ENCODE measurements at places on chromosomes 1 and 21. TPM values are rescaled to one million over a fixed set of nuclear protein-coding genes. Genes with fewer than 3 reads are reported as not detected.

CFHR2 gene
- not detected for total RNA-seq

JAM2 gene
- total RNA-seq = not detected

TLR5 gene
- 1.2 TPM for total RNA-seq

NUDT17 gene
- 2.4 TPM for total RNA-seq

FAM131C gene
- total RNA-seq = 9.8 TPM

SPRR2G gene
- not detected for total RNA-seq

SDHB gene
- total RNA-seq = 336 TPM

AGO3 gene
- 26.3 TPM for total RNA-seq

SIM2 gene
- 71.2 TPM for total RNA-seq

NBPF6 gene
- total RNA-seq = 0.07 TPM

IFI44L gene
- total RNA-seq = 5.5 TPM

CD48 gene
- total RNA-seq = not detected

FCRL1 gene
- not detected for total RNA-seq

ACOT7 gene
- 164 TPM for total RNA-seq

Measured in PC-3 (cell line).